ENCODE measurements at places on chromosomes 2 and 18.
A peak's percentile ranks its signal among the peaks of the same experiment; 100 is the strongest.

DNA sequence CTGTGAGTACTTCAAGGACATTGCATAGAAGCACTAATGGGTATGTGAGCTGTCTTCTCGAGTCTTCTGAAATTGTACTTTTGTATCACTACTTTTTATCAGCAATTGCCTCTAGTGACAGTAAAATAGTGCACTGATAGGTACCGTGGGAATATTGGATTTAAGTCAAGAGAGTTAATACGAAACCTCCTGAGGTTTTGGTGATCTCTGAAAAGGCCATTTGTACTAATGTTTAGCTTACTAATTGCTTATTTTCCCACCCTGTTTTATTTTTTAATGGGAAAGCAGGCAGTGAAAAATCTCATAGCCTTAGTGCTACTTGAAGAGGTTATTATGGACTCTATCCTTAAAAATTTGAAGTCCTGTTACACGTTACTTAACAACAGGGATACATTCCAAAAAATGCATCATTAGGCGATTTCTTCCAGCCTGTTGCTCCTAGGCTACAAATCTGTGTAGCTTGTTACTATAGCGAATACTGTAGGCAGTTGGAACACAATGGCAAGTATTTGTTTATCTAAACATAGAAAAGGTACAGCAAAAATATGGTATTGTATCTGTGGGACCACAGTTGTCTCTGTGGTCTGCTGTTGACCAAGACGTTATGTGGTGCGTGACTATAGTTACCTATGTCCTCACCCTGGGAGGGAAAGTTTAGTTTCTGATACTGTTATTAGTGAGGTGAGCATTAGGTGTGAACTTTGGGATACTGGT lies 65.9 kb downstream of the CAB39 start:
- DNase-seq = no peak

GRCh38 chr2:37907501-37908225 lies 17.4 kb upstream of the RMDN2 start:
- DNase-seq = no peak

DNA sequence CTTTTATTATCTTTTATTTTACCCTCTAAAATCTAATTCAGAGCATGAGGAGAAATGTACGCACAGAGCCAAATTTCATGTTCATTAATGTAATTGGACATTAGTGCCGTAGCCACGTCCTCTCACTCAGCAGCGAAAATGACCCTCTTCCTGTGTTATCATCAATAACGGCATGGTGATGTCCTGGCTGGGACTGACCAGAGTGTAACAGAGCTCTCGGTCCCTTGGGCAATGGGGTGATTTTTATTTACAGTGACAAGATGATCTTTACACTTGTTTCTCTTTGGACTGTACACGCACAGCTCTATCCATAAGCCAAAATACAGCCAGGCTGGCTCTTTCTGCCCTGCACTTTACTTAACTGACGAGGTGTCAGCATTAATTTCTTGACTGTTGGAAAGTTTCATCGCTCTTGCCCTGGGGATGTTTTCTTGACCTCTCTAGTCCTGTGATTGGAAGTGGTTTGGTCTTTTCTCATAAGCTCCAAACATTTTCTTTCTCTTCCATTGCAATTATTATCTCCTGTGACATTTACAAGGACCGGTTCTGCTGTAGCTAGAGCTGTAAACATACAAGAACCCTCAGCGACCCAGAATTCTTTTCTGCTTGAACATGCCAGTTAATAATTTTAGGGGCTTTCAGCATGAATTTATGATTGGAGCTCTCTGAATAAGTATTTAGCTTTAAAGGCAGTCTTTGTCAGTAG lies 308.0 kb upstream of the PIK3C3 start:
- DNase-seq = no peak

DNA sequence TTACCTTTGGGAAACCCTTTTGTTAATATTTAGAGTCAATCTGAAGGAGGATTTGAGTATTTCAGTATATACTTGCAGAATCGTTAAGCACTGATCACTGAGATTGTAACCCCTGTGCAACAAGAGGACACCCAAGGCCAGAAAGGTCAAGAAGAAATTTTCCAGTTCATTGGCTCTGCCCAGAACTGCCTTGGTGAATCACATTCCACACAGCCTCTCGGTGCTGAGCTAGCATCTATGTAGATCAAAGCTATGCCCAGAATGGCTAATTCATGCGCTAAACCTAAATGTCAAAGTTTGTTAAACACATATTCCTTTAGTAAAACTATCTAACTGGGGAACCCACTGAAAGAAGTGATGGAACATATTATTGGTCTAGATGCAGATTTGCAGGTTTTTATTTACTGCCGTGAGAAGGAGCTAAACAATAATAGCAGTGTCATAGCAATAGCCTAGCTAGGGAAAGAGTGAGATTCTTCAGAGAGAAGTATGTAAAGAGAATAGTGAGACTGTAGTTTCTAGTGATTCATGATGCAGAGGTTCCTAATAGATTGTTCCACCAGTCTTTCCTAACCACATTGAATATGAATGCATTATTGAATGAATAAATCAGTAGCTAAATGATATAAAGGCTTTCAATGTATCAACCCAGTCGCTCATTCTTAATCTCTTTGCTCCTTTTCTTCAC lies 423.2 kb upstream of the CRIM1 start:
- DNase-seq = no peak

- no peak for DNase-seq
Measured at GRCh38 chr2:225028572-225028971, 13.7 kb downstream of the DOCK10 start.

- no peak for DNase-seq
Measured at GRCh38 chr18:21650311-21650710, 38.2 kb downstream of the SNRPD1 start.

DNA sequence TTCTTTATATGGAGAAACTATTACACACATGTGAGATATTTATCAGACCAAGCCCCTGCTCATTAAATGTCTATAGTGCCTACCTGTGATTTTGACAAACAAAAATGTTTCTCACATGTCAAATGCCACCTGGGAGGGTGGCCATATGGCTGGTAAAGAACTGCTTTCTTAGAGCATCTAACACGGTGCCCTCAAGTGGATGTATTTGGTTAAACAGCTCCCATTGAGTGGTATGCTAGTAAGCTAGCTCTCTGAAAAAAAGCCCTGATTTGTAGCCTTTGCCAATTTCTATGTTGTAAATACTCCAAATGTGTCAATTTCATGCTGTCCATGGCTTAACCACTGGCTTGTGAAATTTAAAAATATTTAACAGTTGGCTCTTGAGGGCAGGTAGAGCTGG lies 94.6 kb downstream of the PMAIP1 start:
- DNase-seq = no peak

DNA sequence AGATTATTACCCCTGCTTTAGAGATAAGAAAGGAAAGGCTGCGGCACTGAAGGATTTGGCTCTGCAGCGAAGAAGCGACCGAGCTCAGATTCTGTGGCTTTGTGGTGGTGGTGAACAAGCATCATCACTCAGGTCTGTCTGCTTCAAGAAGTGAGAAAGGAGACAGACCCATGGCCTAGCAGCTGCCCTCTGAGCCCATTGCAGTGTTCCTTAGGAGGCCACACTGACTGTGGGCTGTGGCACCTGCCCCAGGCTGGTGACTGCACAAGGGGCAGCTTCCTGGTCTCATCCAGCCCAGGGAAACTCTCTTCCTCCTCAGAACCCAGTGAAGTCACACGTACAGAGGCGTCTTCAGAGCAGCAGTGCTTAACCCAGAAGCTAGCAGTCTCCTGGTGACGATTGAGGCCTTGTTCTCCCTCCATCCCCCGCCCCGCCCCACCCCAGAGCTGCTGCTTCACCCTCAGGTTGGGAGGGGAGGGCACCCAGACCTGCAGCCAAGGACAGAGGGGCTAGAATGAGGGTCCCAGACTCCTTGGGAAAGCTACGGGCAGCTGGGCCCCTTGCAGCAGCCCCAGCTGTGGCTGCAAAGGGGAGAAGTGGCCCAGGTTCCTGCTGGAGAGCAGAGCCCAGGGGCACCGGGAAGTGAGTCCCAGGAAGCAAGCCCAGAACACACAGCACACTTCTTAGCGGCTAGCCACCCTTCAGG lies 22.2 kb downstream of the BIN1 start:
- no peak for DNase-seq

DNA sequence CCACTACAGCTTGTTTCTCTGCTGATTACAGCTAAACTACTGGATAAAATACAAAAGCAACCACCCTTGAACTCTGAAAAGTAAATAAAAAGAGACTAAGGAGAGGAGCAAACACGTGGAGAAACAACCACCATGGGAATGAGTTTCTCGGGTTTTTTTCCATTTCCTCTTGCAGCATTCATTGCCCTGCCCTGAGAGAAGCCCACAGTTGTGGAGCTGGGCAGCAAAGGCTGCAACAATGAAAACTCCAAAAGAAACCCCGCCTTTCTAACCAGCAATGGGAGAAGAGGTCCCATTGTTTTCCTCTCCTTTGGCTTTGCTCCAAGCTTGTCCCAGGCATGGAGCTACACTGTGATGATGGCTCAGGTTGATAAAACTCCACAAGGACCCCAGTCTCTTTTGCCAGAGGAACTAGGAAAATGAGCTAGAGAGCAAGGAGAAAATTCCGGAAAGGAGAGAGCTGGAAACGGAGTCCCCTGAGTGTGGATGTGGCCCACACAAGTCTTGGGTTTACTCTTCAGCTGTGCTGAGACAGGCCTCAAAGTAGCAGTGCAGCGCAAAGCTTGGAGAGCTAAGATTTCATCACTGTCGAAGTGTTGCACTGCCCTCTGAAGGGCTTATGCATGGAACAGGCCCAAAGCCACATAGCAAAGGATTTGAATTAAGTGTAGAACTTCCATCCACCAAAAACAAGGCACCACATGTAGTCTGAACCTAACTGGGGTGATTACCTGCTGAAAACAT lies 20.9 kb downstream of the NAPG start:
- DNase-seq = no peak

GRCh38 chr2:212448698-212449097 lies 89.9 kb downstream of the ERBB4 start:
- DNase-seq = no peak

GRCh38 chr2:15378148-15378908 lies 182.8 kb downstream of the NBAS start:
- DNase-seq = no peak

DNA sequence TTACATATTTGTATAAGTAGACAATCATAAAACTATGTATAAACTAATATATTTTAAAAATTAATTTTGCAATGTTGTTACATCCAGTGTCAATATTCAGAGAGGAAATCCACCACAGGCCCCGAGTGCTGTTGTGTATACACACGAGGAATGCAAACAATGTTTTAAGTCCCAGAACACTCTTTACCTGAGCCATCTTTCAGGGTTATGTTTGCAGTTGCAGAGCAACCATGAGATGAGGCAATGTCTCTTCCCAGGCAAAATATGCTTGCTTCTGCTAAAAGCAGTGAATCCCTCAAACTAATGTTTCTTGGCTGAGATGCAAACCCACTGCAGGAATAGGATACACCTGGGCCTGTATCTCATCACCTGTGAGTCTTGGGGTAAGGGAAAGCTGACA lies 91.3 kb downstream of the ASXL2 start:
- DNase-seq = no peak

DNA sequence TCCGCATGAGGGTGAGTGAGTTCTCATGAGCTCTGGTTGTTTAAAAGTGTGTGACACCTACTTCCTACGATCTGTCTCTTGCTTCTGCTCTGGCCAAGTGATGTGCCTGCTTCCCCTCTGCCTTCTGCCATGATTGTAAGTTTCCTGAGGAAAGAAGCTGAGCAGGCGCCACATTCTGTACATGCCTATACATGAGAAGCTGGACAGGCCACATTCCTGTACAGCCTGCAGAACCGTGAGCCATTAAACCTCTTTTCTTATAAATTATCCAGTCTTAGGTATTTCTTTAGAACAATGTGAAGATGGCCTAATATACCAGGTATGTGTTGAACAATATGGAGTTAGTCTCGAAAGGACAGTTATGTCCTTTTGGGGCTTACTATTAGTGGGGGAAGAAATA lies 281.0 kb downstream of the ALK start:
- no peak for DNase-seq

- peak; percentile 25 for DNase-seq
Measured at GRCh38 chr18:74342416-74343043, 26.9 kb downstream of the C18orf63 start.

- peak; percentile 8 for DNase-seq
Measured at GRCh38 chr18:43661570-43661969, 384.3 kb upstream of the SYT4 start.

- peak; percentile 94 for DNase-seq
Measured at GRCh38 chr2:74374509-74375205, 5.5 kb downstream of the DCTN1 start.

- no peak for DNase-seq
Measured at GRCh38 chr18:37492952-37493351, 72.6 kb downstream of the CELF4 start.

GRCh38 chr2:117127680-117128079 lies 686.8 kb upstream of the DDX18 start:
- no peak for DNase-seq

DNA sequence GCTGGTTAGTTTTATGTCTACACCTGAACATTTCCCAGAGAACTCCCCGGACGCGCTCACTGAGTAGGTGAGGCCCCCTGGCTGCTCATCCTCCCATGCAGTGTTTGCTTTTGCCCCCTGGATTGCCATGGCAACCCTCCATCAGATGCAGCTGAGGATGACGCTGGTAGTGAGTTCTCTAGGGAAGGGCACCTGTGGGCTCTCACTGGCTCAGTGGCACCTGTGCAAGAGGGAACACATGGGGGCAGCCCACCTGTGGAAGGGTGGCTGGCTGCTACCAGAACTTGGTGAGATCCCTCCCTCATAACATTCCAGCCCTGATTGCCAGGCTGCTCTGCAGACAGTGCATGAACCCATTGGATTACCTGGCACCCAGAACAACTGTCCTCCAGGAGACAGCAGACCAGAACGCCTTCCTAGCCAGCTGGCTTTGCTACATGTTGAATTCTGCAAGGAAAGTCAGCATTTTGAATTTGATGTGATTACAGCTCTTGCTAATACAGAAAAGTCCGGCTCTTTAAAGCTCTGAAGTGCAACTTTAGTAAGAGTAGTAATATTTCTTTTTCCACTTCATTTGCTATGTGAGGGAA lies 21.7 kb downstream of the COA5 start:
- no peak for DNase-seq

- no peak for DNase-seq
Measured at GRCh38 chr2:232563580-232563979, 13.1 kb downstream of the EIF4E2 start.

GRCh38 chr18:25646971-25647370 lies 295.0 kb upstream of the ZNF521 start:
- no peak for DNase-seq
